Brain microvascular endothelial cell (primary cell): ENCODE measurements at places on chromosomes 16 and 17.

DNA sequence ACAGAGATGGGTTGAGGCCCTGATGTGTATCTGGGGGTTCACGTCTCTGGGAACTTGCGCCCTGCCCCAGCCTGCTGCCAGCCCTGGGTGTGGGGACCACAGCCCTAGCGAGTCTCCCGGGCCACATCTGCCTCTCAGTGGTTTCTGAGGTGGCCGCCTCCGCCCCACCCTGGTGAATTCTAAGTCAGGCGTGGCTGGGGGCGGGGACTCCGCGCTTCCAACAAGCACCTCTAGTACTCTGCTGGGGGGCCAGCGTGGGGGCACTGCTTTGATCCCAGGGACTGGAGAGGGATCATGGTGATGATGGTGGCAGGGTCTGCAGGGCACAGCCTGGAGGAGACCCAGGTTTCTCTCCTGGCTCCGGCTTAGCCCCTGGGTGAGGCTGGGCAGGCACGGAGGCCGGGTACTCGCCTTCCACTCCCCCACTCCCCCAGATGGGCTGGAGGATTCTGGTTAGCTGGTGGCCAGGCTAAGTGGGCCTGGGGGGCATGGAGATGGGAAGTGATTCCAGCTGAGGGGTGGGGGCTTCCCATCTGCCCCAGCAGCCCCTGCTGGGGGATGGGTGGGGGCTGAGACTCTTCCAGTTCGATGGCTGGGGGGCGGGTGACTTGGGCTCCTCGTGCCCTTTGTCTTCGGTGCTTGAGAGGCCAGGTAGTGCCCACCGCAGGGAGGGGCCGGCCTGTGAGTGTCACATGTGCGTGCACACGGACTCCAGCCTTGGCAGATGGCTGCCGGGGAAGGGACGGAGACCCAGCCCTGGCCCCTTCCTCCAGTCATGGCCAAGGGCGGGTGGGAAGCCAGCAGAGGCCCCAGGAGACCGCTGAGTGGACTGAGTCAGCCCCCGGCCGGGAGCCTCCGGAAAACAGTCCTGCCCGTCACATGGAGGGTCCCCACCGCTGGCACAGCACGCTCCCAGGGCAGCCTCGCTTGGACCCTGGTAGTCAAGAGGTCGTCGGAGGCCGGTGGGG lies 3.9 kb downstream of the GLIS2 start:
- DNase-seq, result no peak

DNA sequence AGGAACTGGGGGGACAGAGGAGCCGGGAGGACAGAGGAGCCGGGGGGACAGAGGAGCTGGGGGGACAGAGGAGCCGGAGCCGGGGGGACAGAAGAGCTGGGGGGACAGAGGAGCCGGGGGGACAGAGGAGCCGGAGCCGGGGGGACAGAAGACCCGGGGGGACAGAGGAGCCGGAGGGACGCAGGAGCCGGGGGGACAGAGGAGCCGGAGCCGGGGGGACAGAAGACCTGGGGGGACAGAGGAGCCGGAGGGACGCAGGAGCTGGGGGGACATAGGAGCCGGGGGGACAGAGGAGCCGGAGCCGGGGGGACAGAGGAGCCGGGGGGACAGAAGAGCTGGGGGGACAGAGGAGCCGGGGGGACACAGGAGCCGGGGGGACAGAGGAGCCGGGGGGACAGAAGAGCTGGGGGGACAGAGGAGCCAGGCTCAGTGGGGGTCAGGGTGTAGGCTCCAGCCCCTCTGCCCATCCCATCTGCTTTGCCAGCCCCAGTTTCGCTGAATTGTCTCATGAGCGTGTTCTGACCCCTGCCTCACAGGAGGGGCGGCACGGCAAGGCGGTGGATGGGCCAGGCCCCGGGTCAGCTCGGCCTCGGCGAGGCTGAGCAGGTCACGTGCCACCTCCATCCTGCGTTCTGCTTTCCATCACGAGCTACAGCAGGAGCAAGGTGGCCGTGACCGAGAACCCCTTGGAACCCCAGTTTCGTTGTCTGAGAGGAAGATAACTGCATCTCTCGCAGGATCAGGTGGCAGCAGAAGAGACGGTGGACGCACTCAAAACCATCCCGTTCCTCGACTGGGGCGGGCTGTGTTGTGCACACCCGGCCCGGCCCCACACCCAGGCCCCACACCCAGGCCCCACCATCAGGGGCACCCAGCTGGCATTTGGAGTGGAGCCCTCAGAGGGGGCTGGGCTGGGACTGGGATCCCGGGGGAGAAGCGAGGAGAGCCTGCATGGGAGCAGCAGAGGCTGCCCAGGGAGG lies 26.1 kb upstream of the CBFA2T3 start:
- DNase-seq, result no peak

- no peak for DNase-seq
Measured at GRCh38 chr16:27798241-27798640, 248.3 kb downstream of the KATNIP start.

GRCh38 chr16:19909750-19910322 lies 25.2 kb upstream of the GPRC5B start:
- DNase-seq, result no peak

- no peak for DNase-seq
Measured at GRCh38 chr16:74842413-74842812, 67.8 kb upstream of the FA2H start.

DNA sequence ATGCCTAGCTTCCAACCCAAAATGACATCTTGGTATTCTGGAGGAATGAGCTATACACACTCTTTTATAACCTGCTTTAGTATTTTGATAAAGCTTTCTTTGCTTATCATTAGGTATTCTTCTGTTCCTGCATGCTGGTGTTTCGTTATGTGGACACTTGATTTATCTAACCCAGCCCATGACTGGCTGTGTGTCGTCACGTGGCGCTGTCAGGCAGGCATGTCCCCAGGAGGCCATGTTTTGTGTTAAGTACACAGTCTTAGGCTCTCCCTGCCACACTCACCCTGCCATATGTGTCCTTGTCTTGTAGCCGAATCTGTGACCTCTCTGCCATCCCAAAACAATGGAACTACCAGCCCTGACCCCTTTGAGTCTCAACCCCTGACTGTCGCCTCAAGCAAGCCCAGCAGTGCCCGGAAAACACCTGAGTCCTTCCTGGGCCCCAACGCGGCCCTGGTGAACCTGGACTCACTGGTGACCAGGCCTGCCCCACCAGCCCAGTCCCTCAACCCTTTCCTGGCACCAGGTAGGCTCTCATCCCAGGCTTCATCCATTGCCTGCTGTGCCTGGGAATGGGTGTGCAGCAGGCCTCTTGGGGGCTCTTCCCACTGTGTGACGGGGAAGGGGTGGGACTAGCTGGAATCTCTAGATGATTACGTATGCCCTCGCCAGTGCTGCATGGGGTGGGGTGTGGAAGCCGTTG lies 30.8 kb downstream of the B9D1 start:
- no peak for DNase-seq

GRCh38 chr17:8965394-8966168 lies at the start of gene PIK3R5:
Gene PIK3R5 (minus strand): TSS chr17:8965707. CDS start chr17:8911494, 54,213 bp downstream.
- no peak for DNase-seq

DNA sequence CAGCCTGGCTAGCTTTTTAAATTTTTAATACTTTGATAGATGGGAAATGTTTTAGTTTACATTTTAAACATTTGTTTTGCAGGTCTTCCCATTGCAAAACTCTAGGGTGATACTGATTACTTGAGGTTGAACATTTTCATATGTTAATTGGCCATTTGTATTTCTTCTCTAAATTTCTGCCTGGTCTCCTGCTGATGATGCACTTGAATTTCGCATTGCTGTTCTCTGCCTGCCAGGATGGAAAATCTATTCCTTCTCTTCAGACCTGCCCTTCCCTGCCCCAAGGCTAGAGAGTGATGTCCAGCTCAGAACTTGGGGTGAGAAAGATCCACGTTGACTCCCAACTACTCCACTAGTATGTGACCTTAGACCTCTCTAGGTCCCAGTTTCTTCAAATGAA lies 134.7 kb downstream of the PITPNC1 start:
- no peak for DNase-seq

- DNase-seq, result peak; percentile 63
Measured at GRCh38 chr16:89192956-89193575, 7.3 kb downstream of the SLC22A31 start.

DNA sequence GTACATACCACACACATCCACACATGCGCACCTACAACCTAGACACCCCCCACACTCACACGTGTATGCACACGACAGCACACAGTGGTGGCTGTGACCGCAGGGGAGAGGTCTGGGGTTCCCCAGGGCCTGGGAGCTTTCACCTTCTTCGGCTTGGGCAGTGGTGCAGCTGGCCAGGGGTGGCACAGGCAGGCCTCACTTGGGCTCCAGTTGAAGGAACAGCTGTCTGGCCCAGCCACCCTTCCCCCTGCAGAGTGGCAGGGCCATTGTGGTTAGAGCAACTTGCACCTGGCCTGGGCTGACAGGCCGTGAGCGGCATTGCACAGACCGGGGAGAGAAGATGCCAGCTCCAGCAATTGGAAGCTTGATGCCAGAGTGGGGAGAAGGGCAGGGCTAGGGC lies 114.5 kb upstream of the GSE1 start:
- no peak for DNase-seq

- peak; percentile 30 for DNase-seq
Measured at GRCh38 chr17:78272181-78272913, 40.9 kb downstream of the TMEM235 start.

GRCh38 chr16:48623304-48624016 lies 13.5 kb upstream of the N4BP1 start:
- peak; percentile 63 for DNase-seq

GRCh38 chr17:34241062-34241461 lies 14.0 kb upstream of the CCL2 start:
- DNase-seq, result no peak

- DNase-seq, result no peak
Measured at GRCh38 chr16:27754788-27755690, 205.1 kb downstream of the KATNIP start.

GRCh38 chr16:81168406-81168805 lies 70.1 kb upstream of the BCO1 start:
- no peak for DNase-seq

DNA sequence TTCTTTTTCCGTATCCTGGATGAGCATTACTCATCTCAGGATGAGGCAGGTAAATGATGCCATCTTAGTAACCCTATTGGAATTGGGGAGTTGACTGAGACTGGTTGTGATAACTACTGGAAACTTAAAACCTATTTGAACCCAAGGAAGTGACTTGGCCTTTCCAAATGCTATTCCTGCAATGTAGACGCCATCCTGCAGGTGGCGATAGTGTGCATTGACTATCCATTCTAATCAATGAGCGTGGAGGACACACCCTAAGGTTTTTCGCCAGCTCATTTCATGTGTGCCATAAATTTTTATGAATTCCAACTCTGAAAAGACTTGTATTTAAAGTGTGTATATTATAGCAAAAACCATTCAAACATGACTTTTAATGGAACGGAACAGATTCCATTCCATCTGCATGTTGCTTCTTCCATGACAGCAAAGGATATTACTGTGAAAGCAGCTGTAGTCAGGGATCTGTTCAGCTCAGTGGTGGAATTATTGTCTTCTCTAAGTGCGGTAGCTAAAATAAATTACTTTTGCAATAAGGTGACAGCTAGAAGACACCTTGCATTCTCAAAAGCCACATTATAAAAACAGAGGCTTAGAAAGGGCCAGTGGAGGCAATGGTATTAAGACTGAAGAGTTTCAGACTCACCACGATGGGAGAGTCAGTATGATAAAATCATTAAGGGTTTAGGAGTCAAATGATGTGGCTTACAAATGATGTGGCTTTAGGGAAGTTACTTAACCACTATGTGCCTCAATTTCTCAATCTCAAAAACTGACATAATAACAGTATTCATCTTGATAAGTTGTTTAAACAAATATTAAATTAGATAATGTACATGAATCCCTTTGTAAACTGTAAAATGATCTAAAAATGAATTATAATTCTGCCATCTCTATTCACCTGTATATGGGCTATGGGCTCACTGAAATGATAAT lies 55.5 kb downstream of the SYT17 start:
- DNase-seq, result peak; percentile 7

DNA sequence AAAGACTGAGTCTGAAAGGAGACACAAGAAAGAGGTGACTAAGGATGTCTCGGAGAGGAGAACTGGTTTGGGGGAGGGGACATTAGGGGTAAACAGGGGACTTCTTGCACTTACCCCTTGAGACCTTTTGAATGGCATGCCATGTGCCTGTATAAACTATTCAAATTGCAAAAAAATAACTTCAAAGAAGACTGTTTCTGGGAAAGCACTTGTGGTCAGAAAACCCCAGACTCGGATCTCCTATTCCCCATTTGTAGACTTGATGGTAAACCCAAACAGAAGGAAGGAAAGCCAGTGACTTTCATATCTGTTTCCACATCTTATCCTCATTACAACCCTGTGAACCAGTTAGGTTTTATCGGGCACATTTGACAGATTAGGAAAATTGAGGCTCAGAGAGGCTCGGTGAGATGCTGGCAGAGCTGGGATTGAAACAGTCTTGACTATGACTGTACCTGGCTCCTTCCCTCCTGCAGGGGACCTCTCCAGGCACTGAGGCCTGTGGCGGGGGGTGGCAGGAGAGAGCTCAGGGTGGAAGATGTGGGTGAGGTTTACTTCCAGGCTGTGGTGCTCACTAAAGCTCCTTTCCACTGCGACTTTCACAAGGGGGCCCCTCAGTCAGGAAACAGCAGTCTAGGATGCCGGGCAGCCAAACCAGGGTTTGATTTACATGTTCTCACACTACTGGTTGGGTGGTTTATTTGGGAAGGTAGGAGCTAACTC lies 30.5 kb upstream of the PLCG2 start:
- no peak for DNase-seq

DNA sequence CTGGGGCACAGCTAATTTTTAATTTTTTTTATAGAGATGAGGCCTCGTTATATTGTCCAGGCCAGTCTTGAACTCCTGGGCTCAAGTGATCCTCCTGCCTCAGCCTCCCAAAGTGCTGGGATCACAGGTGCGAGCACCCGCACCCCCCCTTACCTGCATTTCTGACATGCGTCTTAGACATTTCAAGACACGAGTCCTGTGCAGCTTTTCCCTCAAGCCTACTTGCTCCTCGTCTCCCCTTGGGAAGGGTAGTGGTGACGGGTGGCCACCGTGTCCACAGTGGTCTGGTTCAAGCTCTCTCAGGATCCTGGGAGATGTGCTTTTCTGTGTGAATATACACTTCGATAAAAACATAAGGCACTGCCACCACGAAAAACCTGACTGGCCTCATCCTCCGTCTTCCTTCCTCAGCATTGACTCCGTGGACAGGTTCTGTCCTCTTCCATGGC lies 9.6 kb downstream of the CANT1 start:
- DNase-seq, result no peak

DNA sequence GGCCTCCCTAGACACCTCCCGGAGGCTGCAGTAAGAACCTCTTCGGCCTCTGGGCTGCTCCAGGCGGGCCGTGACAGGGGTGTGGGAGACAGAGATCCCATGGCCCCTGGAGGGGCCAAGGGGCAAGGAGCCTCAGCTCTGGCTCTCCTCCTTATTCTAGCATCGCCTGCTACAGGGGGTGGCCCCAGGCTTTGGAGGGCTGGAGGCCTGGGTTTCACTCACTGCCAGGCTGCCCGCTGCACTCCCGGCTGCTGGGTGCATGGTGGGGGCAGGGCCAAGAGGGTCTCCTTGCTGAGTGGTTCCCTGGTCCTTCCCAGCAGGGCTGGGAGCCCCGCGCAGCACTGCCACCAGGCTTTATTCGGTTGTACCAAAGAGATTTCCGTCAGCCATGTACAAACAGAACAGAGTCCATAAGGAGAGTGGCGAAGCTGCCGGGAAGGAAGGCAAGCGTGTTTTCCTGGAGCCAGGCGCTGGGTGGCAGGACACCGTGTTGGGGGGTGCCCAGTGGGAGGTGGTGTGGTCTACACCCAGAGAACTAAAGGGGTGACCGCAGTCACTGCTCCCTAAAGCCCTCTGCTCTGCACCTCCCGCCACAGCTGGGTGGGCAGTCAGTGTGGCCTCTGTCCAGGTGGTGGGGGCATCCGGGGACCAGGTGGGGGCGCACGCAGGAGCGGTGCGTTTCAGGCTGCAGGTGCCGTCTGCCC lies 2.0 kb downstream of the NPB start:
- no peak for DNase-seq

- DNase-seq, result peak; percentile 80
Measured at GRCh38 chr16:69073181-69073702, 32.2 kb upstream of the HAS3 start.
